ENCODE measurements at places on chromosomes 1 and 21.

- DNase-seq: no peak
Observed at GRCh38 chr1:100700586-100700985, 19.0 kb upstream of the VCAM1 start.

- DNase-seq: no peak
Observed at GRCh38 chr1:9960011-9960410, 16.7 kb downstream of the NMNAT1 start.

- no peak for DNase-seq
Observed at GRCh38 chr1:217135987-217136894, 413.0 kb upstream of the ESRRG start.

DNA sequence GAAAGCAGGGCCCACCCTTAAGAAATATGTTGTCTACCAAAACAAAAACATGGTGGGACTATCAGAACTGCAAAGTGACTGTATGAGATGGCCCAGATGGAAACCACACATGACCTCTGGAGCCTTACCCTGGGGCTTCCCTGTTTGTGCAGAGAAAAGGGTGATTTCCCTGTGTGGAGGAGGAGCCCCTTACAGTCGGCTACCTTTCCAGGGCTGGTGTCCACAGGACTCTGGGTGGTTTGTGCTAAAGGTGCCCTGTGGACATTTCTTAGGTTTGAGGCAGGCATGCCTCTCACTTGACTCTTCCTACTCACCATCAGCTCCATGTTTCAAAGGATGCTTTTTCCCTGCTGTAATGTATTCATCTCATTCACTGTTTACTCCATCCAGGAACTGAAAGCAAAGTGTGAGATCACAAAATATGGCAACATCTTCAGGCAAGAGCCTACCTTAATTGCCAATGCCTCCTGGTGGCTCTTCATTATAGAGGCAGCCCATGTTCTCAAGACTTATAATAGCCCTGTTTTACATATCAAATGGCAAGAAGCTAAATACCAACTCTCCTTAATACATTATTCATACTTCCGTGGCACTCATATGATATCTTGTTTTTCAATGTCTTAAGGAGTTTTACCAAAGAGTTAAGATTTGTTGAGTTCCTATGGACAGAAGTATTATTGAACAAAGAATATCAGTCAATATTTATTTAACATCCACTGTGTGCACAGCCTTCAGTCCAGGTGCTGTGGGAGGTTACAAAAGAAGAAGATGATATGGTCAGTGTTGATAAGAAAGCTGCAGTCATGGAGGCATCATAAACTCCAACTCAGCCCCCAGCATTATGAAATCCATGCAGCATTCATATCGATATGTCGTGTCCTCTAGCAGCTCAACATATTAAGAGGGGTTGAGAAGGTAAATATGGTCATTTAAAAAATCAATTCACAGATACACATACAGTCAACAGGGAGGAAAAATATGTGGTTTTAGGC lies 15.5 kb upstream of the TFF3 start:
- DNase-seq: no peak

GRCh38 chr1:185316163-185317033 lies 645 bp downstream of the IVNS1ABP start:
- peak; percentile 78 for DNase-seq

- DNase-seq: no peak
Observed at GRCh38 chr1:96674915-96675314, 46.7 kb upstream of the PTBP2 start.

DNA sequence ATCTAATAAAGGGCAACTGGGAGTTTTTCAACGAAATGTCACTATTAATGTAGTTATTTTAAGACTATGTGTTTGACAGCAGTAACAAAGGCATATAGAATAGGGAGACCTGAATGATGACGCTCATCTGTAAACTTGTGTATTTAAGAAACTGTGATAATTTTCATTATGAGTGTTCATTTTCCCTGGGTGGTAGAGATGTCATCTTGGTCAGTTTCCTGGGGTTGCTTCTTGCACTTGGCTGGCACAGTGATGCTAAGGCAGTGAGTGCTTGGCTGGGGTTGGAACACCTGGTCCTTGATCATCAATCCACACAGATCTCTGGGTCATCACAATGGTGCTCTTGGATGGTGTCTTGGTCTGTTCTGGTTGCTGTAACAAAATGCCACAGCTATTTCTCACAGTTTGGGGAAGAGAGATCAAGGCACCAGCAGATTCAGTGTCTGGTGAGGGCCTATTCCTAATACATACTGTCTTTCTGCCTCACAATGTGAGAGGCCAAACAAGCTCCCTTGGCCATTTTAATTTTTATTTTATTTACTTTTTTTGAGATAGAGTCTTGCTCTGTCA lies 7.9 kb upstream of the SMYD2 start:
- no peak for DNase-seq

DNA sequence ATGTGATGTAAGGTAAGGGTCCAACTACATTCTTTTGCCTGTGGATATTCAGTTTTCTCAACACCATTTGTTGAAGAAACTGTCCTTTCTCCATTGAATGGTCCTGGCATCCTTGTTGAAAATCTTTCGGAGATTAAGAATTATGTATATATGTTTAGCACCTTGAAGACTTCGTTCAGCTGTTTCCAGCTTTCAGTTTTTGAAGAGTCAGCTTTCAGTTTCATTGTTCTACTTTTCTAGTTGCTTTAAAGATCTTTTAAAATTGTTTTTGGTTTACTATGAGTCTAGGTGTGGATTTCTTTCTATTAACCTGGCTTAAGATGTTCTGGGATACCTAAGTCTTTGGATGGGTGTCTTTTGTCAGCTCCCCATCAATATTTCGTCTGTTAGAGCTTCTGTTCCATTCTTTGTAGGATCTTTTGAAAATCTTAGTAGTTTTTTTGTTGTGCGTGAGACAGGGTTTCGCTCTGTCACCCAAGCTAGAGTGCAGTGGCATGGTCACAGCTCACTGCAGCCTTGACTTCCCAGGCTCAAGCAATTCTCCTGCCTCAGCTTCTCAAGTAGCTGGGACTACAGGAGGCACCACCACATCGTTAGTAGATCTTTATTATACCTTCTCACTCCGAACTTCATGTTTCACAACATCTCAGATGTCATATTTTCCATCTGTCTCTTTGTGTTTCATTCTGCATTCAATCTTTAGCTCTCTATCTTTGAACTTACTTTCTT lies 353.5 kb upstream of the B3GALT2 start:
- DNase-seq: no peak

- no peak for DNase-seq
Observed at GRCh38 chr1:55860798-55861519, 645.8 kb upstream of the USP24 start.

- no peak for DNase-seq
Observed at GRCh38 chr1:211753649-211754251, 76.8 kb downstream of the LPGAT1 start.

GRCh38 chr1:30101487-30102227 lies 621.7 kb downstream of the MATN1 start:
- DNase-seq: no peak

DNA sequence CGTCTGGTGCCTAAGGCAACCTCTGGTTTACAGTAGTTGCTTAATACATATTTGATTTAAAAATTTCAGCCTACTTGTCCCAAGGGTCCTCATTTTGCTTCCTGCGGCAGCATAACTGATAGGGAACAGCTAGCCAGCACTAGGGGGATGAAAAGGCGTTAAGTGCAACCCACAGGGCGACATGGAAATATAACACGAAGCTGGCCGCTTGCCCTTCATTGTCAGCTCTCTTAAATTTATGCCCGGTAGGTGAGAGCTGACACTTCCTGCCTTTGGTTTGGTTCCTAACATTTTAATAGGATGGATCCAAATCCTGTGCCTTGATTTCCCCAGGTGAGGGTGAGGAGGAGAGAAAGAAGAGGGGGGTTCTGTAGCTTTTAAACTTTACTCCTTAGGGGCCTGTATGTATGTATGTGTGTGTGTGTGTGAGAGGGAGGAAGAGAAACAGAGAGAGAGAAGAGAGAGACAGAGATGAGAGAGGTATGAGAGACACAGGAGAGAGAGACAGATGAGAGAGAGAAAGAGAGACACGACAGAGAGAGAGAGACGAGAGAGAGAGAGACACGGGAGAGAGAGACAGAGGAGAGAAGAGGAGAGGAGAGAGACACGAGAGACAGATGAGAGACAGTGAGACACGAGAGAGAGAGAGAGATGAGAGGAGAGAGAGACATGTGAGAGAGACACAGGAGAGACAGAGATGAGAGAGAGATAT lies 938 bp upstream of the ACTN2 start:
- no peak for DNase-seq

- DNase-seq: no peak
Observed at GRCh38 chr21:44849616-44850130, 23.8 kb downstream of the PTTG1IP start.

GRCh38 chr21:38544661-38545060 lies 46.4 kb upstream of the ERG start:
- DNase-seq: no peak

DNA sequence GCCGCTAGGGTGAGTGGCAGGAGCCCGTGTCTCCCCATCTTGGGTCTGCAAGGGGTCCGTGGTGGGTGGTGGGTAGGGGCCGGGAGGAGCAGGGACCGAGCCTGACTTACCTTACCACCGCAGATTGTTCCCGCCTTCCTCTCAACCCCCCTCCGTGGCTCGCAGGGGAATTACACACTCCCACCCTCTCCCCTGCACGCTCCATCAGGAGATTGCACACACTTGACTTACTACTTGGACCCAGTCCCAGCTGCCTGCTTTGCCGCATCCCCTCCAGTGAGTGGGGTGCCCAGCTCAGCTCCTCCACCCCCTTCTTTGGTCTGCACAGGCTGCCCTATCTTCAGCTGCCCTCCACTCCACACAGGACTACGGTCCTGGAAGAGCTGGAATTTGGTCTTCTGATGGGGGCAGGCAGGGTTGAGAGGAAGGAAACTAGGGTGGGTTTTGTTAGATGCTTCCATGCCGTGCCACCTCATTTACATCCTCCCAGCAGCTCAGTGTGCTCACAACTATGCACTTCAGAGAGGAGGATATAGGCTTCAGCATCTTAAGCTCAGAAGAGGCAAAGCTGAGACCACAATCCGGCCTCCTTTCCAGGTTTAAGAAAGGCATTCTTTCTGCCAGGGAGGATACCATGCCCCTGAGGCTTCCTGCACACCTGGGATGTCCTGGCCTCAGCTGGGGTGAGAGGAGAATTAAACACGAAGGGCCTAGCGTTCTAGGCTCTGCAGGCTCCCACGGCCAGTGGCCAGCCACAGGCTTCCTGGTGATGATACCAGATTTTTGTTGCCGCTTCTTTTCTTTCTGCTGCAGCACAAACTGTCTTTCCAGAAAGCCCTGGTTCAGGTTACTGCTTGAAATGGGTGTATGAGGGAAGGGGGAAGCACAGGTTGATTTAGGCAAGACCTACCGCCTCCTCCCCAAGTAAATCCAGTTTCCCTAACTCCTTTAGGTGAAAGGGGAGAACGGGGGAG lies 2.3 kb downstream of the KCNC4 start:
- DNase-seq: peak; percentile 74

DNA sequence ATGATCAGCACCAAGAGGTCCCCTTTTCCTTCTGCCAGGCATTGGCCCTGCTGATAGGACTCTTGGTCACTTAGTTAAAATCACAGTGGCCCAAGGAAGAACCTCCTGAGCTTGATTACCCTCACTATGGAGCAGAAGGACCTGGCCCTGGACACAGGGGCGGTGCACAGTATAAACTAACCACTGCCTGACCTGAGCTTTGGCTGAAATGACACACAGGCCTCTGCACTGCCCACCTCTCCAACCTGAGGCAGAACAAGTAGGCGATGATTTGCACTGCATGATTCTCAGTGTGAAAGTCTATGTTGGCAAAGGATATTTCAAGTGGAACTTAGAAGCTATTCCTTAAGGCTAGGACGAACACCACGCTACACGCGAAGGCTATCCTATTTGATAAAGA lies 48.5 kb downstream of the CAPN2 start:
- no peak for DNase-seq

GRCh38 chr1:22263359-22263758 lies 120.5 kb upstream of the WNT4 start:
- DNase-seq: no peak

DNA sequence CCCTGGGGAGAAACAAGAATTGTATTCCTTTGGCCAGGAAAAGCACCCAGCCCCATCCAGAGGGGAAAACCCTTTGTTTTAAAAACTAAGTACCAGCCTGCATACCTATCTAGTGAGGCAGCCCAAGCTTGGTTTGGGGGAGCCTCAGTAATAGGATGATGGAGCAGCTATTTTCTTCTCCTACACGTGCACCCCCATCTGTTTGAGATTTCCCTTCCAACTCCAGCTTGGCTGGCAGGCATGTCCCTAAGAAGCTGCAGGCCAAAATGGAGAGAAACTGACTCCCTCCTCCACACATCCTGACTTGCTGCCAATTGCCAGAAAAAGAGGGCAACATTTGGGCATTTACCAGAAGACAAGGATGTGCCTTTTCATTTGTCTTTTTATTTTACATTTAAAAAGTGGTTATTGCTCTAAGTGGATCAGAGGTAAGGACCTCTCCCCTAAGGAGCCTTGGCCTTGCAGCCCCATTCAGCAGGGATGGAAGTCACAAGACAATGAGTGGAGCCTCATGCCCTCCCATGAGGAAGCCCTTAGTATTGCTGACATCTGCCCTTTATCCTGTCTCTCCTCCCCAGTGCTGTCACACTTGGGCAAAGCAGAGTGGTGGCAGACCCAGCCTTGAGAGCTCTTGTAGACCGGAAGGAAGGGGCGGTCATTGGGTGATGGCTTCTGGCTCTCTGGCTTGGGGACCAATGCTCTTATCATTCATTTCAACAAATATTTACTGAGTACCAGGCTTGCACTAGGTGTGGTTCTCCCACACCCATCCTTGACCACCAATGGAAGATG lies 8.6 kb downstream of the FNDC5 start:
- no peak for DNase-seq

- DNase-seq: no peak
Observed at GRCh38 chr1:235613602-235614001, 36.0 kb downstream of the GNG4 start.

- no peak for DNase-seq
Observed at GRCh38 chr1:91700332-91700731, 185.6 kb downstream of the TGFBR3 start.

DNA sequence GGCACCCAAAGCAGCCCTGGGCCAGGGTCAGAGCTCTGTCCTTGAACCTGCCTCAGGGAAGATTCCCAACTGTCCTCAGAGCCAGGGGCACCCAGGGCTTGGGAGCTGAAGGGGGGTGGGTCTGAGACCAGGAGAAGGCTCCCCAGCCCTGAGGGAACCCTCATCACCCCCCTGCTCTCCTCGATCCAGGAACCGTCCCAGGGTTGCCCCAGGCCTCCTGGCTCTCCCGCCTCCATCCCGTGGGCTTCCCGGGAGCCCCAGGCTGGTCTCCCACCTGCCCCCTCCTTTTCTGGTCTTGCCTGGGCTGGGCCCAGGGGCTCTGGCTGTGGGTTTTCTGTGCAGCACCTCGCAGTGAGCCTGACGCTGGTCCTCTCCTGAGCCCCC lies 6.7 kb upstream of the SAMD11 start:
- DNase-seq: no peak

DNA sequence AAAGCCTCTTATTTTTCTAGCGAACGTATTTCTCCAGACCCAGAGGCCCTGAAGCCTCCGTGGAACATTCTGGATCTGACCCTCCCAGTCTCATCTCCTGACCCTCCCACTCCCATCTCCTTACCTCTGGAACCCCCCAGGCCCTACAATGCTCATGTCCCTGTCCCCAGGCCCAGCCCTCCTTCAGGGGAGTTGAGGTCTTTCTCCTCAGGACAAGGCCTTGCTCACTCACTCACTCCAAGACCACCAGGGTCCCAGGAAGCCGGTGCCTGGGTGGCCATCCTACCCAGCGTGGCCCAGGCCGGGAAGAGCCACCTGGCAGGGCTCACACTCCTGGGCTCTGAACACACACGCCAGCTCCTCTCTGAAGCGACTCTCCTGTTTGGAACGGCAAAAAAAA lies 68.7 kb downstream of the ALPL start:
- DNase-seq: no peak

- DNase-seq: no peak
Observed at GRCh38 chr1:183247931-183248330, 61.9 kb downstream of the LAMC2 start.

Measured in NCI-H1105 treated with DMSO at 0.1 percent for 48 hours (cell line).